NCI-H1105 (cell line): ENCODE measurements at places on chromosomes 16 and 17.

GRCh38 chr16:52812678-52813556 lies 239.8 kb downstream of the CHD9NB start:
- no peak for DNase-seq

DNA sequence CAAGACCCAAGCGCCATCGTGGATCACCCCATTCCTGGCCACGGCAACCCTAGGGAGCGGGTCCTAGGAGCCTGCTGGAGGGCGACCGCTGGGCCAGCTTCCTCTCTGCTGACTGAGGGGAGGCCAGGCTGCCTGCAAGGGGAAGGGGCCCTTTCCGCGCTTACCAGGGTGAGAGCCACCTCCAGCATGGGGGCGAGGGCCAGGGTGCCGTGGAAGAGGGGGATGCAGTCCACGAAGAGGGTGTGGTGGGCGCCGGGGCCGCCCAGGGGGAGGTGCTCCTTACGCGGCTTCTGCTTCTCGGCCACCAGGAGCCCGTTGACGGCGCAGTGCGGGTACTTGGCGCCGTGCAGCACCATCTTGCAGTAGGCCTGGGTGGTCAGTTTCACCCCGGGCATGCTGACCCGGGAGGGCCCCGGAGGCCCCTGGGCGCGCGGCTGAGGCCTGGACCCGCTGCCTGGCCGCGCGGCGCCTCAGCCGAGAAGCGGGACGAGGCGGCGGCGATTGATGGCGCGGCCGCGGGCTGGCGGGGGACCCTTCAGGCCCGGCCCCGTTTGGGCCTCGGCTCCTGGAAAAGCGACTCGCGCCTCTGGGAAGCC lies 345 bp downstream of the EMC8 start:
- DNase-seq = no peak

DNA sequence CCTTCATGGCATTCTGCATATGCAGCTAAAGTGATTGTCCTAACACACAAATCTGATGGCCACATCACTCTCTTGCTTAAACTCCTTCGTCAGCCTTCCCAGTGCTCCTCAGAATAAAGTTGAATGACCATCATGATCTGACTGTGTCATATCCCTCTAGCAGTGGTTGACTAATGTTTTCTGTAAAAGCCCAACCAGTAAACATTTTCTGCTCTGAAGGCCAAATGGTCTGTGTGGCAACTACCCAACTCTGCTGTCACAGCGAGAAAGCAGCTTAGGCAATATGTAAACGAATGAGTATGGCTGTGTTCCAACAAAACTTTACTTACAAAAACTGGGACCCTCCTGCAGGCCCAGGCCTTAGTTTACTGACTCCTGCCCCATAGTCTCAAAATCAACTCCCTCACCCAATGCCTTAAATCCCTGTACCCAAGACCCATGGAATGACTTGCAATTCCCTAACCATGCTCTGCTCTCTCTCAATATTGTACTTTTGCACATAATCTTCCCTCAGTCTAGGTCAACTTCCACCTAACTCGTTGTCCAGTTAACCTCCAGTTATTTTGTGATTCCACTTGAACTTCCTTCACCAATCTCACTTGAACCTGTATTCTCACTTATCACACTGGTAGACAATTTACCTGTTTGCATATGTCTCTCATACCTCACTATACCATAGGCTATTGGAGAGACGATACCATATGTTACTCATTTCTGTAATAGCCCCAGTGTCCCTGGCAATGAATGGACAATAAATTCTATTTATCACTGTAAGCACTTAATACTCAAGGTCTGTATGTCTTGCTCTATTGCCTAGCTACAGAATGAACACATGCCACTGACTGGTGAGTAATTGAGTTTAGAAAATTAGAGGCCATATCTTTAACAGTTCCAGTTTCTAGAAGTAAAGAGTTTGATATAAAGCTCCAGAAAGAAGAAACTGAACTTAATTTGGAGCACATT lies 29.1 kb downstream of the TMEM100 start:
- DNase-seq = no peak

DNA sequence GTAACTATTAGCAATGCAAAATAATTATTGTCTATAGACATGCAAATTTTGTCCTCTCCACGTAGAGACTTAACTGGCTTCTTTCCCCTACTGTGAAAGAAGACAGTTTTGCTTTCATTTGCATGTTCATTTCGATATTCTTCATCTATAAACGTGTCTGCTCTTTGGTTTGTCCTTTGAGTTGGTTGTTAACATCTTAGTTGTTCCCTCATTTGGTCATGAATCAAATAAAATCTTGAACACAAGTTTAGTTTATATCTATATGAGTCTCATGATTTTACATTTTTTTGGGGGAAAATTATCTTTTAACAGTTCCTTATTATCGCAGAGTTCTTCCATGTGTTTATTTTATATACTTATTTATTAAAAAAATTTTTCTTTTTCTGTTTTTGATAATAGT lies 214.4 kb downstream of the UTP18 start:
- DNase-seq = no peak

- DNase-seq = no peak
Measured at GRCh38 chr17:72974605-72975232, 117.8 kb downstream of the SLC39A11 start.

- DNase-seq = no peak
Measured at GRCh38 chr17:7873051-7873450, 15.2 kb downstream of the CYB5D1 start.

GRCh38 chr17:4109449-4109848 lies 33.4 kb downstream of the ZZEF1 start:
- no peak for DNase-seq

DNA sequence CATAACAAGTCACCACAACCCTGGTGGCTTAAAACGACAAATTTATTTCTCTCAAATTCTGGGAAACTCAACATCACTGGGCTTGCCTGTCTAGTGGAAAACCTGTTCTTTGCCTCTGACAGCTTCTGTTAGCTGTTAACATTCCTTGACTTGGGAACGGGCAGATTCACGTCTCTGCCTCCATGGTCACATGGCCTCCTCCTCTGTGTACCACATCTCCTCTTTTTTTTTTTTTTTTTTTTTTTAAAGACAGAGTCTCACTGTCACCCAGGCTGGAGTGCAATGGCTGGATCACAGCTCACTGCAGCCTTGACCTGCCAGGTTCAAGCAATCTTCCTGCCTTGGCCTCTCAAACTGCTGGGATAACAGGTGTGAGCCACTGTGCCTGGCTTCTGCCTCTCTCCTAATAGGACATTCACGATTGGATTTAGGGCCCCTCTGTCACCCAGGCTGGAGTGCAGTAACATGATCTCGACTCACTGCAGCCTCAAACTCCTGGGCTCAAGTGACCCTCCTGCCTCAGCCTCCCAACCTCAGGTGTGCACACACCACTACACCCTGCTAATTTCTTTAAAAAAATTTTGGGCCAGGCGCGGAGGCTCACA lies 11.7 kb upstream of the LLGL1 start:
- no peak for DNase-seq

DNA sequence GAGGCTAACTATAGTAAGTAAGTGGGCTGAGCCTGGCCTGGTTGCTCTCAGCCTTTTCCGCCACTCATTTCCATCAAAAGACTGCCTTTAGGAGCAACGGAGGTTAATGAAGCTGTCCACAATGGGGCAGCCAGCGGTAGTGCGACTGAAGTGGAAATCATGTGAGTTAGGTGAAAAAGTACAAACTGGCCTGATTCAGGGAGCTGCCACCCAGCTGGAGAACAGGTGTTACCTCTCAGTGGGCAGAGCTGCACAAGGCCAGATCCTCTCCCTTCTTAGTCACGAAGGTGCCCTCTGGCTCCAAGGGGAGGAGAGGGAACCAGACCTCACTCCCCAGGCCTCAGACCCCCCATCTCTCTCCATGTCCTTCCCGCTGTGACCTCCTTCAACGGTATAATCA lies 34.4 kb upstream of the CDRT4 start:
- DNase-seq = no peak

- DNase-seq = no peak
Measured at GRCh38 chr16:31110106-31111034, 2.2 kb downstream of the BCKDK start.

DNA sequence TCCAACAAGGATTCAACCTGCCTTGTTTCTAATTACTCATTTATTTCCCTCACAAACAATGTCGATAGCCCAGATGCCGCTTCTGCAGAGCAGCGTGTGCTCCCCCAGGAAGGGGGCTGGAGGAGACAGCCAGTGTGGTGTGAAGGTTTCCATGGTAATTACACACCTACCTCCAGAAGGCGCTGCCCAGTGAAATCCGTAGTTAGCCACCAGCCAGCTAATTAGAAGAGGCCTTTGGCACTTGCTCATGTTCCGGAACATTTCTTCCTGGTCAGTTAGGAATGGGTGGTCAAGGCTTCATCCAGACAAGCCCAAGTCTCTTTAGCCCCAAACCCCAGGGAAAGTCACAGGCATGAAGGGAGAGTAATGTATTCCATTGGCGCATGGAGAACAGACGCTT lies 342.5 kb upstream of the C16orf82 start:
- no peak for DNase-seq

DNA sequence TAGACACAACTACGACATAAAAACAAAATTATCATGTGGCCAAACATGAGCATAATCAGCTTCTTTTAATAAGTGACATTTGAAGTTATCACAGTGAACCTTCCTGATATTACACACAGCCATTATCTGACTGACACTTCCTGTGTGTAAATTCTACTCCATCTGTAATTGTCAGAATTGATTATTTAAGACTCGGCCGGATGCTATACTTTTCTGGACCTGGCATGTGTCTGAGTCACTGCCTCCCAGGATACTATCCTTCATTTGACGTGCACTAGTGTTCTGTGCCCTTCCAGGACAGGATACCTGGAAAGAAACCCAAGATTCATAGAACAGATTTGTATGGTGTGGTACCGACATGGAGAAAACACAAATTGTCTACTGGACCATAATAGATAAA lies 242.0 kb downstream of the HS3ST3A1 start:
- no peak for DNase-seq

DNA sequence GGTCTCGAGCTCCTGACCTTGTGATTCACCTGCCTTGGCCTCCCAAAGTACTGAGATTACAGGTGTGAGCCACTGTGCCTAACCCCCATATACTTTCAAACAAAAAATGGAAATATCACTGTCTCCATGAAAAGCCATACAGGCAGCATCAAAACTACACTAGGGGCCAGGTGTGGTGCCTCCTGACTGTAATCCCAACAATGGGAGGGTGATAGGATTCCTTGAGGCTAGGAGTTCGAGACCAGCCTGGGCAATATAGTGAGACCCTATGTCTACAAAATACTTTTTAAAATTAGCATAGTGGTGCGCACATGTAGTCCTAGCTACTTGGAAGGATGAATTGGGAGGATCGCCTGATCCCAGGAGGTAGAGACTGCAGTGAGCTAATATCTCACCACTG lies 15.7 kb downstream of the HMOX2 start:
- no peak for DNase-seq

GRCh38 chr17:42675965-42676423 lies 800 bp downstream of the PLEKHH3 start:
- DNase-seq = no peak

- no peak for DNase-seq
Measured at GRCh38 chr17:15124264-15124595, 140.9 kb downstream of the PMP22 start.

- no peak for DNase-seq
Measured at GRCh38 chr16:66952430-66953110, 8.5 kb upstream of the CES3 start.

- DNase-seq = no peak
Measured at GRCh38 chr16:24700549-24701392, 28.7 kb upstream of the TNRC6A start.

GRCh38 chr16:23284584-23284983 lies 17.5 kb upstream of the SCNN1B start:
- DNase-seq = no peak

DNA sequence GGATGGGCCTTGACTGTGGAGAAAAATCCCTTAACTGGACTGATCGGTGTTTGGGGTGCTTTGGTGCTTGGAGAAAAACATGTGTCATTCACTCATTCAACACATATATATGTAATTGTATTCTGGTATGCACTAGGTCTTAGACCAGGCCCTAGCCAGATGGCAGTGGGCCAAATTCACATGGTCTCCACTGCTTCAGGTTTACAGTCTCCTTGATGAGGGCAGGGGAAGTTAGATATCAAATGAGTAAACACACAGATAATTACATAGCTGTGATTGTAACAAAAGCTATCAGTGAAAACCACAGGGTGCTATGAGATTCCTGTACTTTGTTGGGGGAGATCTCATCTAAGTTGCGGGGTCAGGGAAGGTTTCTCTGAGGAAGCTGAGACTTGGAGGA lies 78.8 kb downstream of the WWP2 start:
- no peak for DNase-seq

DNA sequence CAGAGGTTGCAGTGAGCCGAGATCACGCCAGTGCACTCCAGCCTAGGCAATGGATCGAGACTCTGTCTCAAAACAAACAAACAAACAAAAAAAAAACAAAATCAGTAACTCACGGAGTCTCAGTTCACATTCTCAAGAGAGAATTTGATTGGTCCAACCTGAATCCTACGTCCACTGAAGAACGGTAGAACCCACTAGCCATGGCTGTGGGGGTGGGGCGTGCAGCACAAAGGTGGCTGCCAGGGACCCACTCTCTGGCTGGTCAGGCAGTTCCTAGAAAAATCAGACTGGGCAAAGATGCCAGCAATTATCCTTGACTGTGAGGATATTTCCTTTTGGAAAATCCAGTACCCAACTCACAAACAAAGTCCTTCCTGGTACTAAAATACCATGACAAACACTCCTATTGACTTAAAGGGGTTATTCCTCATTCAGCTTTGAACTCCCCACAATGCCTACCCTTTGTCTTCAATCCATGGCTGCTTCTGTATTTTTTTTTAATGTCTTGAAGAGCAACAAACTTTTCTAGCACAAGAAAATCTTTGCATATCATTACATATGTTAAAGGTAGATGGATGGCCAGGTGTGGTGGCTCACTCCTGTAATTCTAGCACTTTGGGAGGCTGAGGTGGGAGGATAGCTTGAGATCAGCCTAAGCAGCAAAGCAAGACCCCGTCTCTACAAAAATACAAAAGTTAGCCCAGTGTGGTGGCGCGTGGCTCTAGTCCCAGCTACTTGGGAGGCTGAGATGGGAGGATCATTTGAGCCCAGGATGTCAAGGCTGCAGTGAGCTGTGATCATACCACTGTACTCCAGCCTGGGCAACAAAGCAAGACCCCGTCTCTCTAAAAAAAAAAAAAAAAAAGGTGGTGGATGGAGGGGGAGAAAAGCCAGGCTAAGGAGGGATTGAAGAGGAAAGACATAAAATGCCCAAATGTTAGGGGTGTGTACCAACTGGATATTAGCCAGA lies 3.8 kb upstream of the POLR3E start:
- DNase-seq = no peak

- peak; percentile 33 for DNase-seq
Measured at GRCh38 chr16:55016515-55016914, 85.8 kb downstream of the IRX5 start.

DNA sequence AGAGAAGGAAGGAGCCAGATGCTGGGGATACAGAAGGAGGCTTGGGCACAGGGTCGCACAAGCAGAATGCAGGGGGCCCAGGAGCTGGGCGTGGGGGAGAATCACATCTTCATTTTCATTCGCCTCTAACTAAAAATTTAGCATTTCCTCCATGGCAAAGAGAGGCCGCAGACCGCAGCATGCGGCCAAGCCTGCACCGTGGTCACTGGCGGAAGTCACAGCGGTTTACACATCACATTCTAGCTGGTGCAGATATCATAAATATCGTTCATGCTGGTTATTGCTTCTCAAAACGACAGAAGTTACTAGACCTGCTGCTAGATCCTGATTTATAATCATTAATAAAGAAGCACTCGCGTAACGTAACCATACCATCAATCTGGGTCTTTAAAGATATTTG lies 162.0 kb downstream of the NTN1 start:
- DNase-seq = no peak

GRCh38 chr17:57108671-57109392 lies 23.8 kb downstream of the AKAP1 start:
- DNase-seq = no peak

- DNase-seq = peak; percentile 52
Measured at GRCh38 chr17:6910987-6911603, 79.6 kb upstream of the TEKT1 start.
